H54 (cell line): ENCODE measurements at places on chromosomes 1 and 21.

DNA sequence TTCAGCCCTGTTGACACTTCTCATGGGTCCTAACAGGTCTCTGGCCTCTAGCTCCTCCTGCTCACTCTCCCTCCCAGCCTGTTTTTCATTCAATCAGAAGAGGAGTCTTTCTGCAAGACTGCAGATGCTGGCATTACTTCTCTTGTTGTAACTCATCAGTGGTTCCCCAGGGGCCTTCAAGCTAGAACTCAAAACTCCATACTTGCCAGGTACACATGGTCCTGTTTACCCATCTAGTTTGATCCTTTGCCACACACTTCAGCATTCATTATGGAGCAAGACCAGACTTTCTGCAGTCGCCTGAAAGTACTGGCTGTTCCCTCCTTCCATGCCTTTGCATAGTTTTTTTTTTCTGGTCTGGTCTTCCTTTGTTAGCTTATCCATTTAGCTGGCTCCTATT lies 47.9 kb downstream of the SERBP1 start:
- no peak for DNase-seq

DNA sequence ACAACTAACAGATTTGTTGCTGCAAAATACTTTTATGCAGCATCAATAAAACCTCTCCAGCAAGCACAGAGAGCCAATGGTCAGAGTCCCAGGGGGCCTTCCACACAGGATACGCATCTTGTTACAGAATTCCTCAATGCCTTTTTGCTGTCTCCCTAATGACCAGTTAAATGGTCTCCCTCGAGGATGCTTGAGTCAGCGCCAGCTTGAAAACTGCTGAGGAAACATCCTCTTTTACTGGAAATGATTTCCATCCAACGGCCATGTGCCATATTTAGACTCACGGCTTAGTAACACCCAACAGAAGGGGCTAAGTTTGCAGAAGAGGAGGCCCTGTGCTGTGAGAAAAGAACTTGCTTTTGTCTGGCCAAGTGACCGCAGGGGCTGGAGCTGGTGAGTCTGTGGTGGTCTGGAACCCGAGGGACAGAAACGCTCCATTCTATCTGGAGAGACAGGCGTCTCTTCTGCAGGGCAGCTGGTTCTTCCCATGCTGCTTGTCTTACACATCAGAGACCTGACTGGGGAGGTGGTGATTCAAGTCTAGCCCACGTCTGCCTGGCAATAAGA lies 496.4 kb downstream of the SETD4 start:
- DNase-seq = no peak

DNA sequence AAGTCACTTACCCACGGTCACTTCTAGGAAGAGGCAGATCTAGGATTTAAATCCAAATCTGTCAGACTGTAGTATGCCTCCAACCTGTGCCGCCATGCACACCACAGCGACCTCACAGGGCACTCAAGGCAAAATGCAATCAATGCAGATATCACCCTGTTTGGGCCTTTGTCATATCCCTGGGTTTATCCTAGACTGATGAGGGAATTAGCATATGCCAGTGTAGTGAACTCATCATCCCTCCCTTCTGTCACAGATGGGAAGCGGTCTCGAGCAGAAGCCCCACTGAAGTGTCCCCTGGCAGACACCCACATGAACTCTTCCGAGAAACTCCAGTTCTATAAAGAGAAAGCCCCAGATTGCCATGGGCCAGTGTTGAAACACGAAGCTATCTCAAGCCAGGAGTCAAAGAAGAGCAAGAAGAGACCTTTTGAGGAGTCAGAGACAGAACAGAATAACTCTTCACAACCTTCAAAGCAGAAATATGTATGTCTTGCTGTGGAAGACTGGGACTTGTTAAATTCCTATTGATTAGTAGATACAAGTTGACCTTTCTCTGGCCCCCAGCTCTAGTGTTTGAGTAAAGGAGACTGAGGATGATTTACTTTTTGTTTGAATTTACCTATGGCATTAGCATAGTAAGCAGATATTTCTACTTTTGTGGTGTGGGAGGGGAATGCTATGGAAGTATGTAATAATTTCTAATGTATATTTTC lies 21.4 kb downstream of the LRRC42 start:
- no peak for DNase-seq

DNA sequence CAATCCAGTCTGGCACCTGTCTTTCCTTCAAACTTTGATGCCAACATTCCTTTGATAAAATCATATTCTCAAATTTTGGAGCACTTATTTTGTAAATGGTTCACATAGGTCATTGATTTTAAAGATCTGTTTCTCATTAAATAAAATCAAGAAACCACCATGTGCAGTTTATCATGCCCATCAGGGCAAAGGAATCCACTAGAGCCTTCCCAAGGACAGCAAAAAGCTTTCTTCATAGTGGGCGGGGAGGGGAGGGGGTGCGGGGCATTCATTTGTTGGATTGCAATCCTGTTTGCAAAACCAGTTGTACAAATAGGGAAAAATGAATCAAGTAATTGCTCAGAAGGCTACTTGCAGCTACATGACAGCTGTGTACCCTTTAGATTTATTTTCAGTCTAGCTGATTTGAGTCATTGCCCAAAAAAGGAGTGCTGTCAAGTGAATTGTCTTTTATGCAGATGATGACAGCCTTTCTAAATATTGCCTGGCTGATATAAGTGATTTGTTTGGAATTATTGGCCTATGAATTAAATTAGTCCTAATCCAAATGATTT lies 23.0 kb downstream of the LRRC8B start:
- no peak for DNase-seq

DNA sequence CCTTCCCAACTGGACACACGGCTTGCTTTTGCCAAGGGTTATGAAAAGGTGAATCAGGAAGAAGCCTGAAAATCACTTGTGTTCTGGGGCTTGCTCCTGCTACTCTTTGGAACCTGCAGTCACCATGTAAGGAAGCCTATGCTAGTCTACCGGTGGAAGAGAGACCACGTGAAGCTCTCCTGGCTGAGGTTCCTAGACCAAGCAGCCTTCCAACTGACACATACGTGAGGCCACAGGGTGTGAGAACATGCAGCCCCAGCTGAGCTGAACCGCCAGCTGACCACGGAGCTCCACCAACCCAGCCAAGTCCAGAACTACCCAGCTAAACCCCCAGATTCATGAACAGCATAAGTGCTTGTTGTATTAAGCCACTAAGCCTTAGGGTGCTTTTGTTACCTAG lies 72.8 kb upstream of the KRTAP19-8 start:
- no peak for DNase-seq

DNA sequence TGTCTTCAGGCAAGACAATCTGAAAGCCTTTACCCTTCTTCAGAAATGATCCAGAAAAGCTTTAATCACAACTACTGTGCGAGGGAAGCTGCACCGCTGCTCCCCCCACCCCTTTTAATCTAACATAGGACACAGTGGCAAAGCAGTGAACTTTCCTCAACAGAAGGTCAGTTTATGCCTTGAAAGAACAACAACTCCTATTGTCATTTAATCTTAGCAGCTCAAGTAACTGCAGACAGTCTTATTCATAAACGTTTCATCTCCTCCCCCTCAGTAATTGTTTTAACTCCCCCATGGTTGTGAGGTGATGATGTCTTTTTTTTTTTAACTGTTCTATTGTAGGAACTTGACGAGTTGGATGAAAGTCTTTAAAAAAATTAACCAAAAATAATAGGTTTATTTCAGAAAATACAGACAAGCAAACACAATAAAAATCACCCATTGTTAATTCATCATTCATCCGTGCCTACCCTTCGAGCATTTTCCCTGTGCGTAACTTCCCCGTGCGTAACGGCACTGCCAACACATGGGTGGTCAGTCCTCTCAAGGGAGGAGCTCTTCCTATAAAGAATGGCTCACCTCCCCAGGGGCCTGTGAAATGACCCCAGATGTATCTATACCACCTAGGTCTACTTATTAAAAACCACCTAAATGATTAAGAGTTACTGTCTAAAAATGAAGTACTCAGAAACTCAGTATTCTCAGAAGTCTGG lies 3.3 kb upstream of the ADAR start:
- no peak for DNase-seq

- DNase-seq = no peak
These were observed 1.3 kb downstream of the CATSPER4 start for GRCh38 chr1:26191739-26192138.

DNA sequence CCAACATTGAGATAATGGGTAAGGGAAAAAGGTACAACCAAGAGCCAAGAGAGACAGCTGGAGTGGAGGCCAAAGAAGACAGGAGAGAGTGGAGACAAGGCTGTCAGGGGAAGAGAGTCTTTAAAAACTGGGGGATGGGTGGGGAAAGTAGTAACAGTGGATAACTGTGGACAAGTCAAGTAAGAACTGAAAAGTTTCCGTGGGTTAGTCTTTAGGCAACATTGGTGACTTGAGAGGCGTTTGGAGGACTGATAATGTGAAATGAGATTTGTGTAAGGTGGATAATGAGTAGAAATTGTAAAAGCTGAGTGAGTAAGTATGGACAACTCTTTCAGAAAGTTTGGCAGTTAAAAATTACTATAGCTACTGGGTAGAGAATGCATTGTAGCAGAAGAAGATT lies 10.4 kb downstream of the PPP2R5A start:
- DNase-seq = no peak

GRCh38 chr1:210235363-210236053 lies 2.9 kb downstream of the SERTAD4 start:
- no peak for DNase-seq

DNA sequence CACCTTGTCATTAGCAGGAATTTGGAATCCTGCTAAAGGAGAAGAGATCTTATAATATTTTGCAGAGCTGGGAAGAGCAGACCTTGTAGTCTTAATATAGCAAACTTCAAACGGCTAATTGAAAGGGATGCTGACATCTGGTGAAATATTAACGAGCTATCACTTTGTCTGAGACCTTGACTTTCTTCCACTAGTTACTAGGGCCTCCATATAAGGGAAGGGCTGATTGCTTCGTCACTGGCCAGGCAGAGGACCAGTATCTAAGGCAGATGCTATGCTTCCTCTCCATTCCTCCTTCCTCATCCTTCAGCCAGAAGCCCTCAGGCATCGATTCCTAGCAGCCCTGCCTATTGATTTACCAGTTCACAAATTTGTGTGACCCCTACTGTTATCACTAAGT lies 6.0 kb upstream of the VTCN1 start:
- DNase-seq = no peak

DNA sequence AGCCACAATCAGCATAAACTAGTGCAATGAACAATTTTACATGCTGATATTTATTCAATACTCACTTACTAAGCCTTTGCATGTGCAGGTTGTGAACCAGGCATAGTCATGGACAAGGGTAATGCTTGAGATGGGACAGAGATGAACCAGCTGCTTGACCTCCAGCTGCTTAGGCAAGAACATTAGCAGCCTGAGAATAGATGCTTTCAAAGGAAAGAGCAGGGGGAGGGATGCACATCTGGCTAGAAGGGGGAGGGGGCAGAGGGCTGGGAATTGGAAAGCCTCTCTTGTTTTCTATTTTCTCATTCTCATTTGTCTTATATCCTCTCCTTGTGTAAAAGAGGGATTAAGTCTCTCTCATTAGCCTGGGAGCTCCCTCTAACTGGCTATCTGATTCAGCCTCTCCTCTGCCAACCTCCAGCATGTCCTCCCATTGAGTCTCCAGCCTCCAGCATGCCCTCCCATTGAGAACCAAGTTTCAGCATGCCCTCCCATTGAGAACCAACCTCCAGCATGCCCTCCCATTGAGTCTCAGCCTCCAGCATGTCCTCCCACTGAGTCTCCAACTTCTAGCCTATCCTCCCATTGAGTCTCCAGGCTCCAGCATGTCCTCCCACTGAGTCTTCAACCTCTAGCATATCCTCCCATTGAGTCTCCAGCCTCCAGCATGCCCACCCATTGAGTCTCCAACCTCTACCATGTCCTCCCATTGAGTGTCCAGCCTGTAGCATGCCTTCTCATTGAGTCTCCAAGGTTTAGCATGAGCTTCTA lies 38.4 kb upstream of the TRABD2B start:
- no peak for DNase-seq

DNA sequence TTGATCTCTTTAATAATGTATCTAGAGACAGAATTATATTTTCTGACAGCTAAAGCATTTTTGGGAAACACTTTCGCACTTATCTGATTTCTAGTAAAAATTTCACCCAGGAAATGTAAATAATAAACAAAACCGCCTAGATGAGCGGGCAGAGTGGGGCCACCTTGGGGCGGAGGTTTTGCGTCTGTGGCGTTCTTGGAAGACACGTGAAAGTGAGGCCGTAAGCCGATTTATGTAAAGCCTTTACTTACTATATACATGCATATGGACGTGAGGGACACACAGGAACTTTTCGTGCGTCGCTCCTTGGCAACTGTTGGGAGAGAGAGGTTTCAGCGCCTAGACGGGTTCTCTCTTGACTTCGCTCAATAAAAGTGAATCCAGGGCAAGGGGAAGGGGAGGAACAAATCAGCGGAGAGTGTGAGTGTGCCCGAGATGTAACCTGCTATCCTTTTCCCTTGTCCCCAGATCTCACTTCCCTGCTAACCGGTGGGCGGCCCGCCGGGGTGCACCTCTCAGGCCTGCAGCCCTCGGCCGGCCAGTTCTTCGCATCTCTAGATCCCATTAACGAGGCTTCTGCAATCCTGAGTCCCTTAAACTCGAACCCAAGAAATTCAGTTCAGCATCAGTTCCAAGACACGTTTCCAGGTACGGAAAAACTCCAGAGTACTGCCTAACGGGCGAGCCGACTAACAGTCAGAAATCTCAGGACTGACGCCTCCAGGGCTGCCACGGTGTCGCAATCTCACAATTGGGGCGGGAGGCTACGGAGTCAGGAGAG lies 1.7 kb downstream of the HLX start:
- DNase-seq = no peak

DNA sequence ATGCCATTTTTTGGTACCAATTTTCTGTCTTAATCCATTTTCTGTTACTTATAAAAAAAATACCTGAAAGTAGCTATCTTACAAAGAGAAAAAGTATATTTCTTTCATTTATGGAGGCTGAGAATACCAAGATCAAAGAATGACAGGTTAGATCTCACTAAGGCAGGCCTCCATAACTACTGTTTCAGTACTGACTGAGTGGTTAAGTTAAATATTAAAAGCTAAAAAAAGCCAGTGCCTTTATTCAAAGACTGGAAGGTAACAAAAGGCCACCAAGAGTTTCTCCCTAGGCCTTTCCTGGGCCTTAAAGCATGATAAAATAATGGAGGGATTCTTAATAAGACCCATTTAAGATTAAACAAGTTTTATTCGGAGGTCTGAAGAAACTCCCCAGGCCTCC lies 687.7 kb upstream of the ADGRL4 start:
- DNase-seq = no peak

DNA sequence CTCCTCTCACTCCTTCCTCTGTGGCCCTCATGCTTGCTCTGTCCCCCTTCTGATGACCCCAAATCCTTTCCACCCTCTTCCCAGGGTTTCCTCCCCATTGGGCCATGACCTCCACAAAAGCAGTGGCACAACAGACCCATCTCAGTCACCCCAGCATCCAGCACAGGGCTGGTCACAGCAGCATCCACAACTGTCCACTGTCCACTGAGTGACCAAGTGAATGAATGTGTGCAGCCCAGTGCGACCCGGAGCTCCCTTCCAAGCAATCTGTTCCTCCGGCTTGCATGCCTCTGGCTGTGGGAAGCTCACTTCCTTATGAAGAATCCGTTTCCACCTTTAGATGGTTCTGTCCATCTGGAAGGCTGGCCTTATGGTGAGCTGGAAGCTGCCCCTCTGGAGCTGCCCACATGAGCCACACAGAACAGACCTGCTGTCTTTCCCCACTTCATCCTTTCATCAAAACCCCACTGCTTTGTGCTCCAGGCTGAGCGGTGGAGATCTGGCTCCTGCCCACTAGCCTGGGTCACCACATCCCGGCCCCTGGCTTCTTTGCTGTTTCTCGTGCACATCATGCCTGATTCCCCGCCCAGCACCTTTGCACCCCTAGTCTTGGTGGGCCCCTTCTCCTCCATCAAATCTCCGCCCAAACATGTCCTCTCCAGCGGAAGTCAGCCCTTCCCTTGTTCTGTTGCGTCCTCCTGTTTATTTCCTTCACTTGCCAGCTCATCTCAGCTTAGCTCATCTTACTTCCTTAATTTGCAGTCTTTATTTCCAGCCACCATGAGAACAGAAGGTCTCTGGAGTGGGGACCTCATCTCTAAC lies 56.4 kb downstream of the EDN2 start:
- DNase-seq = no peak
